Mucosa of gallbladder (tissue), 1 donor: ENCODE measurements at places on chromosomes 1 and 21.

GRCh38 chr1:112849425-112850033 lies 106.5 kb downstream of the SLC16A1 start:
- peak; percentile 11 for DNase-seq

DNA sequence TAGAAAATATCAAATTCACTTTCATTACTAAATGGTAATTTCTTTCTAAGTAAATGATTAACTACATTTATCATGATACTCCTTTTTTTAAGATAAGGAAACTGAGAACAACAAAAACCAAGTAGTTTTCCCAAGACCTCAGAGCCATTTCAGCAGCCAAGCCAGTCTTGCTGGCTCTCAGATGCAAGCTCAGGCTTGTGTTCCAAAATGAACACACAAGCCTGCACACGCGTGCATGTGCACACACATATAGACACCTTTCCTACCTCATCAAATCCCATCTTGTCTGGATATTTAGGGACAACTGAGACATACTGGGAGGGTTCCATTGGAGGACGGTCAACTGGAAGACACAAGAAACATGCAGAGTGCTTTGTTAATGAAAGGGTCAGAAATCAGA lies 83.0 kb downstream of the COLGALT2 start:
- DNase-seq, result no peak

DNA sequence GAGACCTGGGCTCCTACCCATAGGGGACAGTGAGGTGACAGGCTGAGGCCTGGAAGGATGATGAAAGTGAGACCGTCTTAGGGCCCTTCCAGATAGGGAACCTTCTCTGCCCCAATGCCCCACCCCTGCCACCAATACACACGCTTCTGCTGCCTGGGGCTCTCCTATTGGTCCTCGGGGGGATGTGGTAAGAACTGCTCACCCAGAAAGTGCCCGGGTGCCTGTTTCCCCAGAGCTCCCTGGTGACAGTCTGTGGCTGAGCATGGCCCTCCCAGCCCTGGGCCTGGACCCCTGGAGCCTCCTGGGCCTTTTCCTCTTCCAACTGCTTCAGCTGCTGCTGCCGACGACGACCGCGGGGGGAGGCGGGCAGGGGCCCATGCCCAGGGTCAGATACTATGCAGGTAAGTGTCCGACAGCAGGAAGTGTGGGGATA lies 948 bp downstream of the SEMA4A start:
- no peak for DNase-seq

- DNase-seq, result peak; percentile 48
These were observed 492.8 kb downstream of the CAMTA1 start for GRCh38 chr1:7278045-7278444.

- no peak for DNase-seq
These were observed 8.7 kb upstream of the RAB4A start for GRCh38 chr1:229262239-229262638.

- DNase-seq, result peak; percentile 17
These were observed 36.9 kb upstream of the HIVEP3 start for GRCh38 chr1:41955461-41956159.

DNA sequence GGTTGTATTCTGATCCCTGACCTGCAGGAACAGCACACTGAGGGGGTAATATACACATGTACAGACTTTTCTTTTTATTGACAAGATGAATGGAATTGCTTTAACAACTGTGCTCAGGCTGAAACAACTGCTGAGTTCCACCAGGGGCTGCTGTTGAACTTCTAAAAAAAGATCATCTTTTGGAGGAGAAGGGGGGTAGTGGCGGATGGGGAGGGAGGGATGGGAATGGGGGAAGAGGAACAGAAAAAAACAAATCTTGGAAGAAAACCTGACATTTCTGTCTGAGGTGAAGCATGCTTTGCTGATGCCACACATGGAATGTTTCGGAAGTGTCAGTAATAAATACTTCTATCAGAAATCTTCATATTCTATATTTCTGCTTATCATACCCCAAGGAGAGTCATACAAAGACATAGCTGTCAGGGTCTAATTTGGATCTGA lies 75.0 kb downstream of the RWDD3 start:
- no peak for DNase-seq

GRCh38 chr1:42742617-42743316 lies 2.7 kb upstream of the CLDN19 start:
- no peak for DNase-seq

DNA sequence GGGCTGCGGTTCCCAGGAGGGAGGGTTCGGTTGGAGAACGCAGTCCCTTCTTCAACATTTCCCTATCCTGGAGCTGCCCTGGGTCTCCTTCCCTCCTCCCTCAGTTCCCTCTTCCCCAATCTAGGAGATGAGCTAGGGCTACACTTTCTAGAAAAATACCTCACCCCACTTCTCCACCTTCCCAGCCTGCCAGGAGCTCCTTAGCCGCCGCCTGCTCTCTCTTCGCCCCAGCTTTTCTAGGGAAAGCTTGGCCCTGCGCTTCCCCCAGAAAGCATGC lies 488 bp upstream of the ADAMTS1 start:
- no peak for DNase-seq

- DNase-seq, result no peak
These were observed 2.2 kb downstream of the SPATA46 start for GRCh38 chr1:162374406-162374805.

- no peak for DNase-seq
These were observed 65.2 kb downstream of the GBP6 start for GRCh38 chr1:89429062-89429461.

DNA sequence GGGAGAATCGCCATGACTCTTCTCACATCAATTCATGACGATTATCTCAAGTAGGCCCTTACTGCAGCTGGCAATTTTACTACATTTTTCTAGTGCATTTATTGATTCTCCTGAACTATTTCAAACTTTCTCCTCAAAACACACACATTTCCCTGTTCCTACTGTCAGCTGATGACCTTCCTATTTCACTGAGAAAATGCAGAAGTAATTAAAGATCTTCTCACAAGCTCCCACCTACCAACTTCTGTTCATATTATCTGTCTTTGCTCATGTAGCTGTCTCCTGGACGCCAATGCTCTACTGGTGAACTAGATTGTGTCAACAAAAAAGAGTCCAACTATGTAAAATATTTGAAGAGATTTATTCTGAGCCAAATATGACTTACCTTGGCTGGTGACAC lies 36.4 kb upstream of the FASLG start:
- no peak for DNase-seq

- DNase-seq, result no peak
These were observed 8.7 kb upstream of the SLX9 start for GRCh38 chr21:44931137-44931500.

GRCh38 chr1:116425987-116426386 lies 52.9 kb downstream of the ATP1A1 start:
- DNase-seq, result no peak

GRCh38 chr1:163692266-163692665 lies 370.5 kb downstream of the NUF2 start:
- no peak for DNase-seq

GRCh38 chr1:205434738-205435137 lies 12.9 kb upstream of the LEMD1 start:
- no peak for DNase-seq

DNA sequence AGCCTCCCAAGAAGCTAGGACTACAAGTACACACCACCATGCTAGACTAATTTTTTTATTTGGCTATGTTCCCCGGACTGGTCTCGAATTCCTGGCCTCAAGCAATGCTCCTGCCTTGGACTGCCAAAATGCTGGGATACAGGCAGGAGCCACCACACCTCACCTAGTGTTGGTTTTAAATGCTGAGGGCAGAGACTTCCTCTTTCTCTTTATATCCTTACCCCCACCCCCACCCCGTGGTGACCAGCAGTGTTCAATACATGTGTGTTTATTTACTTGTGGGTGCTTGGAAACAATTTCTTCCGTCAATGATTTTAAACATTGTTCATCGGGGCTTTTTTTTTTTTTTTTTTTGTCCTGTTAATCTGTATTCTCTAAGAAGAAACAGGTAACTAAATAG lies 158.9 kb downstream of the ZBTB18 start:
- no peak for DNase-seq
